ENCODE measurements at places on chromosomes 5 and 9.
A peak's percentile ranks its signal among the peaks of the same experiment; 100 is the strongest.

GRCh38 chr5:171630350-171631065, 155.1 kb upstream of the SMIM23 start:
- DNase-seq = no peak

DNA sequence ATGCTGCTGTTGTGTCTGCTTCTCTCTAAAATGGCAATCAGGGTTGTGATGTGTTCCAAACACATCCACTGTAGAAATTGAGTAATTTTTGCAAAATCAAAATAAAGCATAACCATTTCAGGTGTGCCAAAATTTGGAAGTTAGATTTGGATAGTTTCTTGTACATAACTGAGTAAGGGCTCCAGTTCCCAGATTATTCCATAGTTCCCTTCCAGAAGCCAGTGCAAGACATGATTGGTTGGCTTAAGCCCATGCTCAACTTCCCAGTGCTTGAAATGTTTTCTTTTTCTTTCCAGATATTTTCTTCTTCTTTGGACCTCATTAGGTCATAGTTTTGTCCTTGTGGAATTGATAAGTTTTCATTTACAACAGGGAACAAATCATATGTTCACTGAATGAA, 64.2 kb downstream of the SNCAIP start:
- DNase-seq = no peak

DNA sequence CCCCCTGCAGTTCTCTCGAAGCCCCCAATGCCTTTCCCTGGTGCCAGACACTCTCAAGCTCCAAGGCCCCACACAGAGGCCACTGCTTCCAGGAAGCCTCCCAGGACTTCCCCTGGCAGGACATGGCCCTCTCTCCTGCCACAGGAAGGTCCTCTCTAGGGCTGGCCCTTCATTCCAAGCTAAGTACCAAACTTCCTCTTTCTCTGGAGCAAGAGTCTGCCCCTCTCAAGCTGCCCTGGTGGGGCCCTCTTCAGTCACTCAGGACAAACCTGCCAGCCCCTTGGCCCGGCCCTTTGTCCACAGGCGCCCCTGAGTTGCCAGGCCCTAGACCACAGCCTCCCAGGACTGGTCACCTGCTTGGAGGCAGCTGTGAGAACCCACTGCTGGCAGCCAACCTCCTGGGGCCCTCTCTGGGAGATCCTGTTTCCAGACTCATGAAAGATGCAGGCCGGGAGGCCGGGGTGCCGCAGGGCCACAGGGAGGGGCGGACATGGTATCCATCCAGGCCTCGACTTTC, 6.6 kb downstream of the NINJ1 start:
- no peak for DNase-seq

DNA sequence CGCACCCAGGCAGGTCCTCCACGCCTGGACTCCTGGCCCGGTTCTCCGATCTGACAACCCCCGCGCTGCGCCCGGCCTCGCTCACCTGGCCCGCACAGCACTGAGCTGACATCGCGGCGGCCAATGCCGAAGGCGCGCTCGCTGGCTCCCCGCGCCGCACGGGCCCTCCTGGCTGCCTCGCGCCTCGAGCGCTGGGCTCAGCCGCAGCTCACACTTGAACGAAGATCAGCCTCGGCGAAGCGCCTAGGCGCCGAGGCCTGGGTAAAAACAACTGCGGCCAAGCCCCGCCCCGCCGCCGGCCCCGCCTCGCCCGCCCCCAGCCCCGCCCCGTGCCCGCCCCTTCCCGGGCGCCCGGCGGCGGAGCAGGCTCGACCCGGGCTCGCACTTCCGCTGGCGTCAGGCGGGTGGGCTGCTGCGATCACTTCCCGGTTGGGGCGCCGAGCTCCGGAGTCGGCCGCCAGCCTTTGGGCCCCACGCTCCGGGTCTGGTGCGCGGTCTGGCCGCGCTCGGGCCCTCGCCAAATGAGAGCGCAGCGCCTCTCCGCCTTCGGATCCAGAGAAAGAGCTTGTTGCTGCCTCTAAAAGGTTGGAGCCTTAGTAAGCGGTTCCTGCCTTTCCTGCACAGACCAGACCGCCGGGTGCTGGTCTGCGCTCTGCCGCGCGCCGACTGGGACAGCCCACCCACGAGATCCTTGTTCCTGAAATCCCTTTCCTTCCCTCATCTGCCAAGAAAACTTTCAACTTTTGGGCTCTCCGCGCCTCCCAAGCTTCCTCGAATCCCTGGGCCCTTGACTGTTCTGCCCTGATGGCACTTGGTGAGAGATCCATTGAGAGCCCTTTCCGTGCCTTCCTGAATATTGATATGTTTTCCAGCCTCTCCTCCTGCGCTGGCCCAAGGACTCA, at the start of gene SERINC5:
Gene SERINC5 (minus strand): TSS at position 238 of the 902 bp plus-strand sequence. CDS start 126 bp downstream, at position 112.
- DNase-seq = peak; percentile 75

DNA sequence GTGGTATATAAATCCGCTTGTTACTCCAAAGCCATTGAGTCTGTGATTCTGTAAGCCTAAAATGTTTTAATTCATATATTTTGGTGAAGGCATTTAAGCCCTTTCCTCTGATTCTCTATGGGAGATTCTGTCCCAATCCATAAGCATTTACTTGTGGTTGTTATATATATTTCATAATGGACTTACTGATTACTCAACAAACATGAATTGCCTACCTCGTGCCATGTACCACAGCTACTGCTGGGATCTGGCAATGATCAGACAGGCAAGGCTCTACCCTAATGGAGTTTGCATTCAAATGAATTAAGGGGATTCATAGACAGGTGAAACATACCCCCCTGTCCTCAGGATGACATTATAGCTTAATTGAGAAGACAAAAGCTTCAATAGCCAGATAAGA, 54.5 kb downstream of the C9orf152 start:
- DNase-seq = no peak

GRCh38 chr5:55223812-55224240, 3.3 kb downstream of the MCIDAS start:
- DNase-seq = no peak

- no peak for DNase-seq
These were observed 20.2 kb upstream of the GNPDA1 start for GRCh38 chr5:142032747-142033631.

GRCh38 chr5:167820101-167820990, 471.1 kb upstream of the WWC1 start:
- no peak for DNase-seq

- no peak for DNase-seq
These were observed 1.0 kb downstream of the MSX2 start for GRCh38 chr5:174725261-174725990.

- no peak for DNase-seq
These were observed 100.9 kb downstream of the ATP10B start for GRCh38 chr5:160750938-160751657.

GRCh38 chr5:984774-985173, 23.8 kb upstream of the NKD2 start:
- no peak for DNase-seq

DNA sequence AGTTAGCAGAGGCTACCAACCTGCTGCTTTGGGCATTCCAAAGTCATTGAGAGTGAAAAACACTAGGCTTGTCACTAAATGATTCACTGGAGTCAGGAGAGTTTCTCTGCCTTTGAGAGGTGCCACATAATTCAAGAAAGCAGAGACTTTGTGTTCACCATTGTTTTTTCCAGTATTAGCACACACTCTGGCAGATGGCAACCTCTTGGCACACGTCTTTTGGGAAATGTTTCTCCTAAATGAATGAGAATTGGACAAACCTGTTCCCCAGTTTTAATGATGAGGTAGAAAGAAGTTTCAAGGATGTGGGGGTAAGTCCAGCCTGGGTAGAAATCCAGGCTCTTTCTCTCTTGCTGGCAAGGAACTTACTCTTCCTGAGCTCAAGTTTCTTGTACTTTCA, 259.1 kb downstream of the GABRB2 start:
- no peak for DNase-seq

Data from H54 (cell line).